ENCODE measurements at places on chromosomes 7 and 10. TPM values are rescaled to one million over a fixed set of nuclear protein-coding genes. Genes with fewer than 3 reads are reported as not detected.

DNA sequence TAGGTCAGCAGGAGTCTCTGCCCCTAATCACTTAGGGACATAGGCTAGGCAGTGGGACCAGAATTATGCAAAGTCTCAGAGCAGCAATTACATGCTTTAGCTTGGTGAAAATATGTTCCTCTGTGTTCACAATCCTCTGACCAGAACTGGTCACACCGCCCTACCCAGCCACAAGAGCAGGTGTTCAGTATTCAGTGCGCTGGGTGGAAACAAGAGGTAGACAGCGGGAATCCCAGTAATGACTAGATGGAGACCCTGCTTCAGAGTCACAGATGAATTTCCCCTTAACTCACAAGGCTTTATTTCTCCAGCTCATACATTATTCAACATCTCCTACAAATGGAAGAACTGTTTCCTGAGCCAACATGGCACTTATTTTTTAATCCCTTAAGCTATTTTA lies 763.7 kb upstream of the POM121L12 start:
- DNase-seq = no peak
- no peaks in the 10 kb centered on the region for H3K36me3 ChIP-seq
- no peak overlapping the region for H3K27ac ChIP-seq
- no peaks in the 10 kb centered on the region for H3K27me3 ChIP-seq

DNA sequence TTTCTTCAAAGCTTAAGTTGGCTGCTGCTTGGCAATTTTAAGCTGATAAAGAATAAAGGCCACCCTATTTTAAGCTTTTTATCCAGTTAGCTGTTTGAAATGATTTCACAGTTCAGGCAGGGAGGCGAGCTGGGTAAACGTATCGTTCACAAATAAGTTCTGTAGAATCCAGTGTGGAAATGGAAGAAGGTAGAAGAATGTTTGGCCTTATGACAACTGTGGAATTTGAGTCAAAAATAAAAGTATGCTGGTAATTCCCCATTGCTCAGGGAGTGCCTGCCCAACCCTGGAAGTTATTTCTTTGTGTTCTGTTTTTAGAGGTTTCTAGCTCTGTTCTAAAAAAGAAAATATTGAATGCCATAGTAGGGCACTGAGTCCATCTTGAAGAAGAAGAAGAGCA lies 113.1 kb downstream of the ARL4A start:
- H3K27me3 ChIP-seq = no peaks in the 10 kb centered on the region
- H3K4me3 ChIP-seq = no peak overlapping the region
- H3K27ac ChIP-seq = no peak overlapping the region
- H3K4me1 ChIP-seq = no peaks in the 10 kb centered on the region
- DNase-seq = no peak
- H3K36me3 ChIP-seq = no peaks in the 10 kb centered on the region

- peaks cover 43% of the 10 kb centered on the region for H3K36me3 ChIP-seq
- H3K4me3 ChIP-seq = no peak overlapping the region
- no peaks in the 10 kb centered on the region for H3K27me3 ChIP-seq
- no peak overlapping the region for H3K27ac ChIP-seq
- DNase-seq = peak; percentile 61
These were observed 42.3 kb downstream of the NOC3L start for GRCh38 chr10:94320285-94320914.

DNA sequence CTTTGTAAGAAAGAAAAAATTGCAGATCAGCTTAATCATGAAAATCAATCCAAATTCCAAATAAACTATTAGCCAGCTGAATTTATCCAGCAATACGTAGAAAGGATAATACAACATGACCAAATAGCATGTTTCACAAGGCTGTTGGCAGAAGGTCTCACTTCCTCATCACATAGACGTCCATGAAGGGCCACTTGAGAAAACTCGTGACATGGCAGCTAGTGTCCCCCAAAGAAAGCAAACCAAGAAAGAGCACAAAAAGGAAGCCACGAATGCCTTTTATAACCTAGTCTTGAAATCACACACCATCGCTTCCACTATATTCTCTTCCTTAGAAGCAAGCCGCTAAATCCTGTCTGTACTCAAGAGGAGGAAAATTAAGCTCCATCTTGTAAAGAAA lies 105.6 kb upstream of the NRBF2 start:
- H3K4me1 ChIP-seq = no peaks in the 10 kb centered on the region
- no peaks in the 10 kb centered on the region for H3K27me3 ChIP-seq
- H3K36me3 ChIP-seq = no peaks in the 10 kb centered on the region
- no peak overlapping the region for H3K27ac ChIP-seq

GRCh38 chr10:126500185-126500584 lies 111.9 kb upstream of the ADAM12 start:
- H3K36me3 ChIP-seq = no peaks in the 10 kb centered on the region
- no peak for DNase-seq
- no peak overlapping the region for H3K27ac ChIP-seq
- no peak overlapping the region for H3K4me3 ChIP-seq

DNA sequence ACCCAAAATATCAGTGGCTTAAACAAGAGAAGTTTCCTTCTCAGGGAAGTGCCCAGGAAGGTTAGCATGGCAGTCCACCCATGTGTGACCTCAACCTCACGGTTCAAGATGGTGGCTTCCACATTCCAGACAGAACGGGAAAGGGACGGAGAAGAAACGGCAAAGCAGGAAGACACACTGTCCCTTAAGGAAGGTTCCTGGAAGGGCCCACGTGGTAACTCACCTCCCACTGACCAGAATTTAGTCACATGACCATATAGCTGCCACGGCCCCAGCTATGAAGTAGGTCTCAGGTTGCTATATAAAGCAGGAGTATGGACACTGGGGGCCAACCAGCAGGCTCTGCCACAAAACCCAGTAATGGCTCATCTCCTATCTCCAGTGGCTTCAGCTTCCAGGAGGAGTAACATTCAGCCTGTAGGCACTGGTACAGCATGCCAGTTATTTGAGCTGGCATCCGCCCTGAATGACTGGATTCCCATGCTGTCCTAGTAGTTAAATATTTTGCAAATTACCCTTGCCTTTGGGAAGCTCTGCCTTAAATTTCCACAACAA lies 278.5 kb upstream of the KLF14 start:
- no peak overlapping the region for H3K4me3 ChIP-seq
- no peaks in the 10 kb centered on the region for H3K27me3 ChIP-seq
- peaks cover 91% of the 10 kb centered on the region for H3K4me1 ChIP-seq
- no peak for DNase-seq

DNA sequence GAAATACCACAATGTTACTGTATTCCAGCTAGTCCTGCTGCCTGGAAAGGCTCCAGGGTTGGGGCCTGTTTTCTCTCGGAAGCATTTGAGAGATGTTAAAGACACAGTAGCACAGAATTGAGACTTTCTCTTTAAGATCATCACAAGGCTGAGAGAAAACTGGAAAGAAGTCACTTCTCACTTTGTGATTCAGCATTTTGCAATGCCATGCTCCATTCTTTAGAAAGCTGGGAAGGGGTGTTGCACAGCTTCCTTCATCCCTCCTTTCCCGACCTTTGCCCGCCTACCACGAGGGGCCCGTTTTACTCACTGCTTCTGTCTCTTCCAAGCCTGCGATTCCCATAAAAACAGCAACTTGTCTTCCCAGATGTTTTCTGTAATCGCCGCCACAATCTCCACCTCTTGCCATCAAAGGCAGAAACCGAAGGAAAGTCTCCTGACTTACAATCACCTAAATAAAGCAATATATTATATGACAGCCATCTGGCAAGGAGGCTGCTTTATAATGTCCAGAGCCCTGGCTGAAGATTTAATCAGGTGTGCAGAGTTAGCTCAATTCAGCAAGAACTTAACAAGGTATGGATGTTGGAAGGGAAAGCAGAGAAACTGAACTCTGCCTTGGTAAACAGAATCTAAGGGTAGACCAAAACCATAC lies 18.9 kb downstream of the NOD1 start:
- peaks cover 45% of the 10 kb centered on the region for H3K4me1 ChIP-seq
- H3K36me3 ChIP-seq = peaks cover 50% of the 10 kb centered on the region
- no peak overlapping the region for H3K27ac ChIP-seq

DNA sequence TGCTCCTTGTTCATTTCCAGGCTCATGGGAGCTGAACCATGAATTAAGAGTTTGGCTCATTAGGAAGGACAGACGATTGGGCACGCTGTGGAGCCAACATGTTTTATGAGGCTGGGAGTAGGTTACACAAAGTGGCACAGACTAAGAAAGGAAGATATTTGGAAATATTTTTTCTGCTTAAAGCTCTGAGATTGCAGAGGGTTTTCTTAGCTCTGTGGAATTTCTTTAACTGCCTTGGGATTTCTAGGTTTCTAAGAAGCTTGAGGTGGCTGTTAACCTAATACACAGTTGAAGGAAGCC lies 344.6 kb downstream of the RNLS start:
- H3K4me1 ChIP-seq = peaks cover 29% of the 10 kb centered on the region
- DNase-seq = no peak
- H3K36me3 ChIP-seq = no peaks in the 10 kb centered on the region
- H3K27ac ChIP-seq = no peak overlapping the region

- no peak for DNase-seq
- H3K4me3 ChIP-seq = no peak overlapping the region
- no peak overlapping the region for H3K27ac ChIP-seq
These were observed 40.2 kb downstream of the CTBP2 start for GRCh38 chr10:125120053-125120710.

GRCh38 chr7:130309986-130310385 lies 17.0 kb downstream of the CPA4 start:
- no peak for DNase-seq
- no peaks in the 10 kb centered on the region for H3K4me1 ChIP-seq
- H3K27me3 ChIP-seq = no peaks in the 10 kb centered on the region
- no peak overlapping the region for H3K27ac ChIP-seq
- H3K36me3 ChIP-seq = no peaks in the 10 kb centered on the region
- H3K4me3 ChIP-seq = no peak overlapping the region

DNA sequence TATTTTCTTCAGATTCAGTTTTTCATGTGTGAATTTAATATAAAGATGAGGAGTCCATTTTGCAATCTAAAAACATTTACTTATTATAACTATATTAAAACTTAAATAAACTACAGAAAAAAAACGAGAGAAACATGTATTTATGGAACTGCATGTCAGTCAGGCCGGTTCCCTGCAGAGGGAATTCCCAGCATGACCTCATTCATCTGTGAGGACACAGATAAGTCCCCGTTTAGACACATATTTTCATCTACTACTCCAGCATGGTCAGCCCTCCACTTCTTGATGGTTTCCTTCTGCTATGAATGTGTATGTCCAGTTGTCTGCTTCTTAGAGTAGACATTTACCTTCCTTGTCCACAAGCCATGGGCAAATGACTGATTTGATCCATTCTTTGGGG lies 339.1 kb downstream of the SEMA3D start:
- H3K4me3 ChIP-seq = no peak overlapping the region
- DNase-seq = no peak
- no peaks in the 10 kb centered on the region for H3K4me1 ChIP-seq
- no peak overlapping the region for H3K27ac ChIP-seq

DNA sequence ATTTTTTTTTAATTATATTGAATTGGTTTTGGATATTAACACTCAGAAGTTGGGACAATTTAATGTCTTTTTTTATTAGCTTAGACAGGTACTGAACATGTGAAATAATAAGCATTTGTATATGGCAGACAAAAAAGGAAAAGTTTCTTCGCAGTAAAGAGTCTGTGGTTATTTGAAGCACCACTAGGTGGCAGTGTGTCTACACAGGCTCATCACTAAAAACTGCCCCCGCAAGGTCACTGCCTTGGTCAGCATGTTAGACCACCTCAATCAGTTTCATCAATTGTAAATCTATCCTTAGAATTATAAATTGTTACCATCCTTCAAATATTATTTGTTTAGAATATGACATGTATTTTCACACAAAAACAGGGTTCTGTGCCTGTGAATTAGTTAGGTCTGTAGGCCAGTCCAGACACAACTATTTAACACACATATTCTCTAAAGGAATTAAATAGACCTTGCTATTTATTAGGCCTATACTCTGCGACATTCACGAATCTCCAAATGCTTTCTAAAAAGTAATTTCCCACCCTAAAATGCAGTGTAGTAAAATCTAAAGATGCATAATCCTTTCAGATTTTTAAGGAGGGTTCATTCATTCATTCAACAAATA lies 17.0 kb downstream of the PNLIPRP3 start:
- H3K36me3 ChIP-seq = no peaks in the 10 kb centered on the region
- H3K27ac ChIP-seq = no peak overlapping the region
- no peak for DNase-seq
- H3K27me3 ChIP-seq = no peaks in the 10 kb centered on the region
- no peaks in the 10 kb centered on the region for H3K4me1 ChIP-seq

GRCh38 chr10:124709861-124710260 lies 34.3 kb downstream of the FAM53B start:
- no peak overlapping the region for H3K4me3 ChIP-seq
- H3K27me3 ChIP-seq = no peaks in the 10 kb centered on the region
- peaks cover 83% of the 10 kb centered on the region for H3K4me1 ChIP-seq
- H3K36me3 ChIP-seq = peaks cover 13% of the 10 kb centered on the region

- peaks cover 3% of the 10 kb centered on the region for H3K27me3 ChIP-seq
- H3K27ac ChIP-seq = no peak overlapping the region
- H3K36me3 ChIP-seq = peaks cover 5% of the 10 kb centered on the region
- DNase-seq = no peak
- peaks cover 15% of the 10 kb centered on the region for H3K4me1 ChIP-seq
These were observed 5.0 kb downstream of the EPHB6 start for GRCh38 chr7:142859829-142860228.

GRCh38 chr7:150856303-150857275 lies 4.3 kb downstream of the AOC1 start:
- peaks cover 9% of the 10 kb centered on the region for H3K27me3 ChIP-seq
- H3K27ac ChIP-seq = no peak overlapping the region
- H3K36me3 ChIP-seq = no peaks in the 10 kb centered on the region
- no peak for DNase-seq
- H3K4me3 ChIP-seq = no peak overlapping the region

GRCh38 chr10:71475243-71475871 lies 78.6 kb downstream of the CDH23 start:
- H3K4me1 ChIP-seq = peaks cover 26% of the 10 kb centered on the region
- H3K27ac ChIP-seq = peak overlapping the region; percentile 41
- no peak for DNase-seq
- no peaks in the 10 kb centered on the region for H3K27me3 ChIP-seq
- H3K36me3 ChIP-seq = no peaks in the 10 kb centered on the region

- H3K4me3 ChIP-seq = peak overlapping the region; percentile 81
- peak overlapping the region; percentile 77 for H3K27ac ChIP-seq
- peaks cover 19% of the 10 kb centered on the region for H3K4me1 ChIP-seq
- H3K36me3 ChIP-seq = no peaks in the 10 kb centered on the region
- peak; percentile 60 for DNase-seq
These were observed 588 bp downstream of the GLI3 start for GRCh38 chr7:42236266-42236975.

- no peaks in the 10 kb centered on the region for H3K27me3 ChIP-seq
- H3K27ac ChIP-seq = no peak overlapping the region
These were observed 396.5 kb upstream of the VSTM2A start for GRCh38 chr7:54145716-54146115.

The GARIN1A gene
- total RNA-seq = 3.4 TPM

The CPA1 gene
- 0.30 TPM for total RNA-seq

The FGFR2 gene
- 59.2 TPM for total RNA-seq

The NUTM2A gene
- 2.3 TPM for total RNA-seq

The TSPAN14 gene
- 169 TPM for total RNA-seq

The CLDN3 gene
- total RNA-seq = 12.8 TPM

The CLCN1 gene
- total RNA-seq = not detected

The TMUB1 gene
- total RNA-seq = 37.4 TPM

The TUBAL3 gene
- not detected for total RNA-seq

The SLC26A5 gene
- 1.8 TPM for total RNA-seq

The CFAP58 gene
- 1.1 TPM for total RNA-seq

The SLC18A3 gene
- not detected for total RNA-seq

The MMRN2 gene
- total RNA-seq = 53.1 TPM

The UNC5B gene
- 22.2 TPM for total RNA-seq

The NPTX2 gene
- total RNA-seq = 0.62 TPM
